ENCODE measurements at places on chromosomes 4 and X.

DNA sequence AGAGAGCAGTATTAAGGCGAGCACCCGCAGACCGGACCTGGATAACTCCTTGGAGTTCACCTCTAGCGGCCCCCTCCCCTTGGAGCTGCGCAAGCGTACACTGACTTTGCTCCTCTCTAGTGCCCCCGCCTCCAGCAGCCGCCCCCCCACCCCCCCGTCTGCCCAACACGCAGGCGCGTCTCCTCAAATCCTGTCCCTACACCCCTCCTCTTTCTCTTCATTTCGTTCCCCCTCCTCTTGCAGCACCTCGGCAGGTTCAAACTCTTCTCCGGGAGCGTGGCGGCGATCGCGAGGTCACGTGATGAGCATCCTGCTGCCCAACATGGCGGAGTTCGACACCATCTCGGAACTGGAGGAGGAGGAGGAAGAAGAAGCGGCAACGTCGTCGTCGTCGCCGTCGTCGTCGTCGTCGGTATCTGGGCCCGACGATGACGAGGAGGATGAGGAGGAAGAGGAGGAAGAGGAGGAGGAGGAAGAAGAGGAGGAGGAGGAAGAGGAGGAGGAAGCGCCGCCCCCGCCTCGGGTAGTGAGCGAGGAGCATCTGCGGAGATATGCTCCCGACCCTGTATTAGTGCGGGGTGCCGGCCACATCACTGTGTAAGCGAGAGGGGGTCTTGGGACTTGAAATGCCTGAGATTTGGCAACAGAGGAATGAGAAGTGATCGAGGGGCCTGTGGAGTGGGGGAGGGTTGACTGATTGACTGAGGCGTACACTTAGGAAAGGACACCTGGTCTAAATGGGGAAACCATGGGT is at the start of gene CHIC1:
CHIC1 (plus strand) TSS at position 214 of the 754 bp plus-strand sequence; CDS start at position 302, 88 bp downstream.
- DNase-seq = peak; percentile 72

GRCh38 chrX:126701380-126701779 is 118.1 kb upstream of the PRR32 start:
- no peak for DNase-seq

DNA sequence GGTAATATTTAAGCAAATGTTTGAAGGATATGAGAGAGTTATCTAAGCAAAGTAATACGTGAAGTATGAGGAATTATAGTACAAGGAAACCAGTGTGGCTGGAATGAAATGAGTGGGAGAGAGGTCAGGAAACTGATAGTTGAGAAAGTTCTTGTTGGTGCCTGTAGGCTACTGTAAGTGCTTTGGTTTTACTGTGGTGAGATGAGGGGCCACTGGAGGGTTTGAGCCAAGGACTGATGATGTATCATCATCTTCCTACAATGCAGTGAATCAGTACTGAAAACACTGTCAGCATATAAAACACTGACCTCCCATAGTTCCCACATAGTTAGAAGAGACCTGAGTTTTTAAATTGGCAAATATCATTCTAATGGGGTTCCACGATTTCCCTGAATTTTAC is 367.5 kb upstream of the CTSO start:
- DNase-seq = no peak

GRCh38 chr4:172143605-172144314 is 330.6 kb downstream of the GALNTL6 start:
- no peak for DNase-seq

DNA sequence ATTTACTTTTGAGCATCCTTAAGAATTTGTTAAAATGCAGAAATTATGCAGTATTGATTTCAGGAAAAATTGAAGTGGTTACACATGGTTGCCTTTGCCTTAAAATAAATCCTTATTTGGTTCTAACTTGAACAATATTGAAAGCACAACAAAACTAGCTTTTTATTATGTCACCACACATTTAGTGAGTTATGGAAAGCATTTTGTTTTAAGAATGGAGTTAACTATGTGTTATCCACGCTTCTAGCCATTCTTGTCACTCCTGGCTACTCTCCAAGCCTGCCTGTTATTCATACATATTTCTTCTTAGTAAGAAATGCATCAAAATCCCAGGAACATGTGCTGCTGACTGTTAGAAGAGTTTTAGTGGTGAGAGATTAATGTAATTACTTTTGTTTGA is 73.9 kb downstream of the FAT4 start:
- DNase-seq = no peak

- no peak for DNase-seq
Observed at GRCh38 chr4:151854731-151855130, 93.9 kb upstream of the GATB start.
